ENCODE measurements at places on chromosomes 5 and 9. TPM values are rescaled to one million over a fixed set of nuclear protein-coding genes. Genes with fewer than 3 reads are reported as not detected.

Gene CPEB4
- 14.0 TPM for total RNA-seq

Gene PRSS3
- 5.7 TPM for total RNA-seq

Gene LTC4S
- total RNA-seq, result 1.5 TPM

Gene FRMPD1
- not detected for total RNA-seq

Gene LCN2
- total RNA-seq, result not detected

Gene PLAC8L1
- not detected for total RNA-seq

Gene EFNA5
- 2.1 TPM for total RNA-seq

Gene SLC36A3
- not detected for total RNA-seq

Gene NRARP
- total RNA-seq, result not detected

Gene PIP5K1B
- total RNA-seq, result not detected

Gene TSTD2
- 17.6 TPM for total RNA-seq

Gene FGF1
- 1.2 TPM for total RNA-seq

Gene TLX3
- total RNA-seq, result not detected

Gene RRAGA
- 62.5 TPM for total RNA-seq

Gene MUSK
- not detected for total RNA-seq

Gene TMEFF1
- total RNA-seq, result 0.49 TPM

Gene OLFML2A
- 1.7 TPM for total RNA-seq

Gene FCN1
- not detected for total RNA-seq

Gene INSL4
- total RNA-seq, result not detected

Measured in fibroblast of the aortic adventitia (primary cell).